ENCODE measurements at places on chromosomes 4 and X.

DNA sequence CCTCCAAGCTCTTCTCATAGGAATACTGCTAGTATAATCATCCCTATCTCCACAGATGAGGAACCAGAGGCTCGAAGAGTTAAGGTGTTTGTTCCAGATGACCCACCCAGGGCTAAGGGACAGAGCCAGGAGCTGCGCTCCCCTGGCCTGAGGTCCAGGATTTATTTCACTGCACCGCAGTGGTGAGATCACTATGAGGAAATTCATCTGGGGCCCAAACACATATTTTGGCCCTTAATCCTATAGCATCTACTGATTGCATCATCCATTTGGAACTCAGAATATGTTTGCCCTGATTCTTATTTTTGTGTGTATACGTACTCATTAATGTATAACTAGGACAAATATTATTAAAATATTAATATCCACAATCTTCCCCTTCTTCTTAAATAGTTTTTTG is 100.1 kb upstream of the RBPJ start:
- DNase-seq: no peak

DNA sequence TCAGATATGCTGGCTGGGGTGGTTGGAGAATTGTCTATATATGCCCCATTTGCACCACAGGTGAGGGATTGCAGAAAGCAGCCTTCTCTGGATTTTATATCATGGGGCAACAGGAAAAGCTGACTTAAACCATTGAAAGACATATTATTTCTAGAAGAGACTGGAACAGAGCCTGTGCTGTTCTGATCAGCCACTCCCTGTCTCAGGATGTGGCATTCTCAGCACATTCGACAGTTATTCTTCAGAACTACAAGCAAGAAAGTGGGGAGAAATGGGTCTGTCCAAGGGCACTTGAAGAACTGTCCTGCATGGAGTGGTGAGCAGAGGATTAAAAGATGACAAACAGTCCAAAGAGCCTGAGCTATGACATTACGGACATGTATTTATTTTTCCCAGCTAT is 67.8 kb upstream of the EPHA5 start:
- no peak for DNase-seq

GRCh38 chrX:150239946-150240642 is 123.0 kb upstream of the MAMLD1 start:
- DNase-seq: no peak

- DNase-seq: no peak
These were observed 143.9 kb downstream of the SCFD2 start for GRCh38 chr4:53221832-53222480.

DNA sequence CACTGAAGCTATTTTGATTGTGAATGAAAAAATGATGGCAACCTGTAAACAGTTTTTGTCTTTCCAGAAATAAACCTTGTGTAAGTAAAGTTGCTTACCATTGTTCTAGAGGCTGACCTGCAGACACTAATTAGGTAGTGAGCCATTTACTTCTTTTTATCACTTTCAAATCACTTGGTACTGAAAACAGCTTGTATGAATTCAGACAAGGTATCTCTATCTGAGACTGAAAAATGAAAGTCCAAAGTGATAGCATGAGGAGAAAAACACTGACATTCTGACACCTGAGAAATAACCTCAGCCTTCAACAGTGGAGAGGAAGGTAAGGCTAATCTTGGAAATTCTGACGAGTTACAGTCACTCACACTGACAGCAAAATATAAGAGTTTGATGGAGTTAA is 238.8 kb downstream of the GPC3 start:
- DNase-seq: no peak

GRCh38 chr4:122591196-122591595 is 29.7 kb downstream of the IL21 start:
- DNase-seq: no peak

- DNase-seq: peak; percentile 56
These were observed 22.6 kb upstream of the IGFBP7 start for GRCh38 chr4:57132743-57133137.

- peak; percentile 77 for DNase-seq
These were observed 17.5 kb downstream of the CFAP99 start for GRCh38 chr4:2436301-2436700.

- DNase-seq: no peak
These were observed 41.0 kb upstream of the CDKN2AIP start for GRCh38 chr4:183403486-183403885.
